ENCODE measurements at places on chromosomes 2 and 18. TPM values are rescaled to one million over a fixed set of nuclear protein-coding genes. Genes with fewer than 3 reads are reported as not detected.
A peak's percentile ranks its signal among the peaks of the same experiment; 100 is the strongest.

GRCh38 chr18:62772860-62773584 lies 57.7 kb downstream of the PHLPP1 start:
- no peak for DNase-seq

The HDAC4 gene
- polyA plus RNA-seq, result 7.8 TPM

The CDH20 gene
- 0.05 TPM for polyA plus RNA-seq

DNA sequence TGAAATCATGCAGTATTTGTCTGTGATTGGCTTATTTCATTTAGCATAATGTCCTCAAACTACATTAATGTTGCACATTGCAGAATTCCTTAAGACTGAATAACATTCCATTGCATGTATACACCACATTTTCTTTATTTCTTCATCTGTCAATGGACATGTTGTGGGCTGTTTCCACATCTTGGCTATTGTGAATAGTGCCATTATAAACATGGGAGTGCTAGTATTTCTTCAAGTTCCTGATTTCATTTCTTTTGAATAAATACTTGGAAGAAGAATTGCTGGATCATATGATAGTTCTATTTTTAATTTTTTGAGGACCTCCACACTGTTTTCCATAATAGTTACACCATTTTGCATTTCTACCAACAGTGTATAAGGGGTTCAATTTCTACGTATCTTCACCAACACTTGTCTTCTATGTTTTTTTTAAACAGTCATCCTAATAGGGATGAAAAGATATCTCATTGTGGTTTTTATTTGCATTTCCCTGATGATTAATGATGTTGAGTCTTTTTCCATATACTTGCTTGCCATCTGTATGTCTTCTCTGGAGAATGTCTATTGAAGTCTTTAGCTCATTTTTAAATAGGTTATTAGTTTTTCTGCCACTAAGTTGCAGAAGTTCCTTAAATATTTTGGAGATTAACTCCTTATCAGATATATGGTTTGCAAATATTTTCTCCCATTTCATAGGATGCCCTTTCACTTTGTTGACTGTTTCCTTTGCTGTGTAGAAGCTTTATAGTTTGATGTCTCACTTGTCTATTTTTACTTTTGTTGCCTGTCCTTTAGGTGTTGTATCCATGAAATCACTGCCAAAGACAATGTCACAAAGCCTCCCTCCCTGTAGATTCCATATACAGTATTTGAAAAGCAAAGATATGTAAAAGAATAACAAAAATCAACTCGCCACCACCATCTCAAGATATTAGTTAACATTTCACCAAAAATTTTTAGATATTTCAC lies 14.6 kb downstream of the FBXO11 start:
- DNase-seq, result no peak

GRCh38 chr18:78542204-78542603 lies 437.4 kb upstream of the SALL3 start:
- DNase-seq, result peak; percentile 81

DNA sequence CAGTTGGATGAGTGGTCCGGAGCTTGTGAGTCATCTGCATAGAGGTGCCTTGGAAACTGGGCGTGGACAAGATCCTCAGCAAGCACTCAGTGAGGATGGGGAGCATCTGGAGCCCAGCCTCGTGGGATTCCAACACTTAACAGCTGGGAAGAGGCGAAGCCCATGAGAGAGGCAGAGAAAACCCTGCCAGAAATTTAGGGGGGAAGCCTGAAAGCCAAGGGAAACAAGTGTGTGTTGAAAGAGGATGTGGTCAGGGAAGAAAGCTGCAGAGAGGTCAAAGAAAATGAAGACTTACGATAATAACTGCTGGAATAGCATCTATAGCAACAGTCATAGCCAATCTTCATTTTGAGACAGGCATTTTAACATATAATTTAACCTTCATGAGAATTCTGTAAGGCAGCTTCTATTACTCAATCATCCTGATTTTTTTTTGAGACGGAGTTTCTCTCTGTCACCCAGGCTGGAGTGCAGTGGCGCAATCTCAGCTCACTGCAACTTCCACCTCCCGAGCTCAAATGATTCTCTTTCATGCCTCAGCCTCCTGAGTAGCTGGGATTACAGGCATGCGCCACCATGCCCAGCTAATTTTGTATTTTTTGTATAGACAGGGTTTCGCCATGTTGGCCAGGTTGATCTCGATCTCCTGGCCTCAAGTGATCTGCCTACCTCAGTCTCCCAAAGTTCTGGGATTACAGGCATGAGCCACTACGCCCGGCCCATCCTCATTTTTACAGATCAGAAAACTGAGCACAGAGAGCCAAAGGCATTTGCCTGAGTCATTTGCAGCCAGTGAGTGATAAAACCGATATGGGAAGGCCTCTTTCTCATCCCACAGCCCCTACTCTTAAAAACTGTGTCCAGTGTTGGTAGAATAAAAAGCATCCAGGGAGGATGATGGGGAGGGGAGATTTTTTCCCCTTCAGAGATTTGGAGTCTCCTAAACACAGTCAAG lies 214.4 kb upstream of the EPAS1 start:
- peak; percentile 74 for DNase-seq

DNA sequence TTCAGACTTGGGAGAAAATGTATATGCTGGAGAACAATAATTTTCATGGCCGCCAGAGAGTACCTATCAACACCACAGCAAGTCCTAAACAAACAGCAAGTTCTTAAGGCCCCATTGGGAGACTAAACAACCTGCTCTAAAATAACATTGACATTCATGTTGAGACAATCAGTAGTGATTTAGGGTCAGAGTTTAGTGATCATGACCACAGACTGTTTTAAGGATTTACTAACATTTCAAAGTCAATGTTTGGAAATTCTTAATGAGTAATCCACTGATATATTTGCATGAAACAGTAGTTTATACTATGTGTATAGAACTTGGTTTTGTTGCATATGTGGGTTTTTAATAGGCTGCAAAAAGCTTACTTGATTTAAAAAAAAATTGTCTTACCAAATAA lies 34.7 kb downstream of the RASGRP3 start:
- DNase-seq, result no peak

The TGFA gene
- polyA plus RNA-seq, result 0.81 TPM

All from right cardiac atrium (tissue), 5 donors.